ENCODE measurements at places on chromosomes 6 and 20.

DNA sequence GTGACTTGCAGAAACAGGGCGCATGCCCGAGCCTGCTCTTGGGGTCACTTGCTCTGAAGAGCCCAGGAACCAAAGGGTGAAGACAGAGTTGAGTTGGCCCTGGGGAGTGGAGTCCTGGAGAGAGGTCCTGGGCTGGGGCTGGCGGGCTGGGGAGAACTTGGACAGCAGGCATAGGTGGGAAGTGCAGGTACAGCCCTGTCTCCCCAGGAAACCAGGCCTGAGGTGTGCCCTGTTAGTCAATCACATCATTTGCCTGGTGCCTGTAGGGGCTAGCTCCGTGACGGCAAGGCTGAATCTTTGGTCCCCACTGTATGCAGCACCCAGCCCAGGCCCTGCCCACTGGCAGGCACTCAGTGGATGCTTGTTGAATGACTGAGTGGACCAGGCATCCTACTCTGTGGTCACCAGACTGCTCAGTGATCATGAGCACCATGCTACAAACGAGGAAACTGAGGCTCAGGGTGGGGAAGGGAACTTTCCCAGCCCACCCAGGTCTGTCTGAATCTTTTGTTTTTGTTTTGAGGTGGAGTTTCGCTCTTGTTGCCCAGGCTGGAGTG lies 15.6 kb upstream of the NOL4L start:
- DNase-seq: no peak

DNA sequence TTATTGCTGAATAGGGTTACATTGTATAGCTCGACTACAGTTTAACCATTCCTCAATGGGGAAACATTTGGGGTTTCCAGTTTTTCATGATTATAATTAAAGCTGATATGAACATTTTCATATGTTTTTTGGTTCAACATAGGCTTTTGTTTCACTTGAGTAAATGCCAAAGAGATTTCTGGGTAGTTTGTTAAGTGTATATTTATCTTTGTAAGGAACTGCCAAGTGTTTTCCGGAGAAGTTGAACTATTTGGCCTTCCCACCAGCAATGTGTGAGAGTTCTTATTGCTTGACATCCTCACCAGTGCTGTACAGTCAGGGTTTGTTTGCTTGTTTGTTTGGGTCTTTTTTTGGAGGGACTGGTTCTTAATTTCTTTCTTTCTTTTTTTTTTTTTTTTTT lies 83.7 kb upstream of the RALY start:
- DNase-seq: no peak

DNA sequence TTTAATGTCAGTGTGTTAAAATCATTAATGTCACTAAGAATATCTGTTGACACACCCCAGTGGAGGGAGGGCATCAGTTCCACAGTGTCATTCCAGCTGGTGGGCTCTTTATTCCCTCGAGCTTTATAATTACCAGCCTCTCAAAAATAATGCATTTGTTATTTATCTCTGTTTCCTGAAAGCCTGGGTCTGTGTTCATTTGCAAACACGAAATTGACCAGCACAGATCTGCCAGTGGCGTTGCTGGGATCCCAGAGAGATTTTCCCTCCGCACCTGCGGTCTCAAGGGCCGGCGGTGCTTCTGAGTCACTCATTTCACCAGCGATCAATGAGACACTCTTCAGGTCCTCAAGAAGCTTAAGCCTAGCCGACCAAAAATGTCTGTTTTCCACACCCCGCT lies 5.7 kb upstream of the PYGB start:
- DNase-seq: no peak

DNA sequence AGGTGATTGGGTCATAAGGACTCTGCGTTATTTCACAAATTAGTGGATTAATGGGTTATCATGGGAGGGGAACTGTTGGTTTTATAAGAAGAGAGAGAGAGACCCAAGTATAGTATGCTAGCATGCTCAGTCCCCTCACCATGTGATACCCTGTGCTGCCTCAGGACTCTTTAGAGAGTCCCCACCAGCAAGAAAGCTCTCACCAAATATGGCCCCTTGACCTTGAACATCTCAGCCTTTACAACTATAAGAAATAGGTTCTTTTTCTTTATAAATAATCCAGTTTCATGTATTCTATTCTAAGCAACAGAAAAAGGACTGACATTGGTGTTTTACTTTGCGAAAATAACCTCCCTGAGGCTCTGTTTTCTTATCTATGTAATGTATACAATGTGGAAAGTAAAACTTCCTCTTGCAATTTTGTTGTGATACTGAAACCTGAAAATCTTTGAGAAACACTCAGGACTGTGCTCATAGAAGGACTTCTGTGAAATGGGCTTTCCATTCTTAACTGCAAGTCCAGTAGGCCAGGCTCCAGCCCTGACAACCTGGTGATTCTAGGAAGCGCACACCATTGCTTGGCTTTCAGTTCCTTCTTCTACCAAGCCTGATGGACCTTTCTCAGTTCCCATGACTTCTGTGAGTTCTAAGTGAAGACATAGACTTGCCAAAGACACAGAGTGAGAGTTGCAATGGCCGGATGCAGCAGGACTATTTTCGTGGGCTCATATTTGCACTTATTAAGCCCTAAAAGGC lies 21.9 kb downstream of the SIRPD start:
- DNase-seq: no peak

- DNase-seq: no peak
Measured at GRCh38 chr20:25464501-25465242, 57.2 kb downstream of the GINS1 start.

DNA sequence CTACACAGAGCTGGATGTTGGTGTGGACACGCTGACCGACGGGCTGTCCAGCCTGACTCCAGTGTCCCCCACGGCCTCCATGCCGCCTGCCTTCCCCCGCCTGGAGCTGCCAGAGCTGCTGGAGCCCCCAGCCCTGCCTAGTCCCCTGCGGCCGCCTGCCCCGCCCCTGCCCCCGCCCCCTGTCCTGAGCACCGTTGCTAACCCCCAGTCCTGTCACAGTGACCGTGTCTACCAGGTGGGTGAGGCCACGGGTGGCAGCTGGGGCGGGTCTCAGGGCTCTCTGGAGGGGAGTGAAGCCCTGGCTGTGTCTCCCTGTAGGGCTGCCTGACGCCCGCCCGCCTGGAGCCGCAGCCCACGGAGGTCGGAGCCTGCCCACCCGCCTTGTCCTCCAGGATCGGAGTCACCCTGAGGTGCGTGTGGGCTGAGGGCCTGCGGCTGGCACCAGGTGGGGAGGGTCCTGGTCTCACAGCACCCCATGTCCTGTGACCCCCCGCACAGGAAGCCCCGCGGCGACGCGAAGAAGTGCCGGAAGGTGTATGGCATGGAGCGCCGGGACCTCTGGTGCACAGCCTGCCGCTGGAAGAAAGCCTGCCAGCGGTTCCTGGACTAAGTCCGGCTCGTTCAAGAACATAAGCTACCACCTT lies 2.9 kb downstream of the SLC2A4RG start:
- no peak for DNase-seq

DNA sequence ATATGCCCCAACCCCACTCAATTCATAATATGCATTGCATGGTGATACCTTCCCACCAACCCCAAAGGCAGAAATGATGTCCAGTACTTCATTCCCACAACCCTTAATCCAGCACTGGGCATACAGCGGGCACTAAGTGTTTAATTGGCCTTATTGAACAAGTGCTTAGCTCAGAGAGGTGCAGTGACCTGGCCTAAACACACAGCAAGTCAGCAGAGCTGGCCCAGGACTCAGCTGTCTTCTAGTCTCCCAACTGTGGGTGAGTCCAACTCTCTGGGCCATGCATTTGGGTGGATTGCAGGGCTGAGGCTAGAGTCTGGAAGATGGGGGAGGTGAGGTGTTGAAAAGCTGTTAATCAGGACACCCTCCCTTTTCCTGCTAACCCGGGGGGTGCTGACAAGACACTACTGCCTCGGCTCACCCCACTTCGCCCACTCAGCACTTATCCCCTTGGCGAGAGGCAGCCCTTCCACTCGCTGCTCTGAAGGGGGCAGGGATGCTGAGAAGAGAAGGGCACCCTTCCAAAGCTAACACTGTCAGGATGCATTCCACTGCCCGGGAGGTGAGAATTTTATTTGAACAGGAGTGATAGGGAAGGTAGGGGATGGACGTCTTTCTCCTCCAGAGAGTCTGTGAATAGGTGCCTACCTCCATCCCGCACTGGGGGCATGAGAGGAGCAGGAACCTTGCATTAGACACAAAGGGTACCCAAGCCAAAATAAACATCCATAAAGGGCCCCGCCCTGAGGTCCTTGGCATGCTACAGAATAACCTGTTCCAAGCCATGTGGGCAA lies 14.2 kb downstream of the KCNK5 start:
- no peak for DNase-seq

GRCh38 chr6:134372603-134373281 lies 54.8 kb upstream of the SGK1 start:
- DNase-seq: no peak

Data from NCI-H446 treated with DMSO at 0.1 percent for 48 hours (cell line).